SW480 (cell line): ENCODE measurements at places on chromosomes 3 and 15.

DNA sequence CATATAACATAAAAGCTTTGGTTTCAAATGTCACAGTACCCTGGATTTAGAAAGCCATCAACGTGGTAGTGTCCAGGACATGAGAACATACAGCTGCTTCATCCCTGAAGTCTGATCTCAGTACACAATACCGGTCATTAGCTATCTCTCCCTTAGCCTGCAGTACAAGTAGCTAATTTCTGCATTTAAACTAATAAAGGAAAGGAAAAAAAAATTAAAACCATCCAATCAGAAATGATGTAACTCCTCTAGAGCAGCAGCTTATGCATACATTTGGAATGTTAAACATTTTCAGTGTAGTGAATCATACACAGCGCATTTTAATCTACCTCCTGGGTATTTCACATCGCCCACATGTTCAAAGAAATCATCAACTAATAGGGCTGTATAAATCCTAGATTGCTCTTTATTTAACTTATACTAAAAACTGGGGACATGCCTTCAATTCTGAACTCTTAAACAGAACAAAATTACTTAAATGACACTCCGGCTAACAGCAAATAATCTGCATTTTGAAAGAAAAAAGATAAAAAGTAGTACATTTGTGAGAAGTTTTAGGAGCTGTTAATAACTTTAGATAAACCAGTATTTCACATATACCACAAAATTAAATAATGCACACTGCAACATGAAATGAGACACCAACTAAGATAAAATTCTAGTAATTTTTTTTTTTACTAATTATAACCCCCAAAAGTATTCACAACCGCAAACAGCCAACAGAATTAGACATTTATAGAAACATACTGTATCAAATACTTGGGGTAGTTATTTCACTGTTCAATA lies 3.7 kb downstream of the IGF2BP2 start:
- DNase-seq = peak; percentile 87

DNA sequence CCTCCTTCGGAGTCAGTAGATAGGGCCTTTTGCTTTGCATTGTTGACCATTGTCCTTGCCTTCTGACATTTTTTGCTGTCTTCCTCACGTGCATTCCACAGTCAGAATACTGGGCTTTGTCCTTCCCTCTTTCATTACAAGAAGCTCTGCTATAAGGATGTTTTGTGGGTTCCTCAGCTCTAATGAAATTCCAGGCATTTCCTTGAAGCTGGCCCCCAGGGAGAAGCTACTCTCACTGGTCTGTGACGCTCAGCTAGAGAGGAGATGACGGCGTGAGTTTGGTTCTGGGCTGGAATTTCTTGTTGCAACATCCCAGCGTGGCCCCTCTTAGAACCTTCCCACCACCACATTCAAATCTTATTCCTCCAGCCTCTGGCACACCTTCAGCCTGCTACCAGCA lies 210.2 kb downstream of the TJP1 start:
- no peak for DNase-seq

GRCh38 chr3:149460117-149460516 lies 14.4 kb upstream of the TM4SF4 start:
- no peak for DNase-seq

GRCh38 chr15:89978914-89979313 lies 22.2 kb upstream of the ZNF710 start:
- DNase-seq = no peak

GRCh38 chr15:64861331-64861730 lies 19.6 kb downstream of the PLEKHO2 start:
- DNase-seq = no peak

DNA sequence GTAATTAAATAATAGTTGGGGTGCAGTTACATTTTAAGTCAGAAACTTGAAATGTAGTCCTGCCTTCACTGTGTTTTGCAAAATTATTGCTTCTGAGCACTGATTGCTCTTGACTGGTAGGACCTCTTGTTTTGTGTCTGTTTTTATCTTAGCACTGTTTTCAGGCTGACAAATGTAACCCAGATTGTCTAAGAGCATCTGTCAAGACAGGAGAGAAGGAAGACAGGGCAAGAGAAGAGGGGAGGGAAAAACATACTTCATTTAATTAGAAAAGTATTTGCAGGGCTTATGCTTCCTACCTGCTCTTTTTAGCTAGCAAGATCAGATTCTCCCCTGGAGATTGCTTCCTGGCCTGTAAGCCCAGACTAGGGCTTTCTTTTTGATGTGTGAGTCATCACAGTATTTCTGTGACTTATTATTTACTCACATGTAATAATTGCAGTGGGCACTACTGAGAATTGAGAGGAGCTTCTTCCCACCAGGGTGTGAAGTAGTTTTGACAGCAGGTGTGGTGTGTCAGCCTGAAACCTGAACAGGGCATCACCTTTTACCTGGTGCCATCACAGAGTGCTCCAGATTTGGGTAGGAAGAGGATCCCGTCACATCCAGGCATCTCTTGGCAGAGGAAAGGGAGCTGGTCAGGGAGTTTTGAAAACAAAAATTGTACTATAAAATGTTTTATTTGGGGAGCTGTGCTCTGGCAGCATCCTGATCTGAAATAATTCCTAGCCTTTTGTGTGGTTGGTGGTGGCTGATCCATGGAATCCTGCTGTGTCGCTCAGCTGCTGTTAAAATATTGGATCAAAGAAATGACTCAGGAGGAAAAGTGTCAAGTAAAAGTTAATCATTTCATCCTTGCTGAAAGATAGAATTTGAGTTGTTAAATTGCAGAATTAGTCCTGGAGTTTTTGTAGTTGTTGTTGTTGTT lies 98.2 kb downstream of the TMEM108 start:
- DNase-seq = peak; percentile 84

- DNase-seq = peak; percentile 97
Observed at GRCh38 chr3:136752422-136753325, 496 bp upstream of the STAG1 start.

GRCh38 chr3:60154011-60154410 lies 1097.2 kb downstream of the FHIT start:
- no peak for DNase-seq
